ENCODE measurements at places on chromosomes 1 and 21.
A peak's percentile ranks its signal among the peaks of the same experiment; 100 is the strongest.

DNA sequence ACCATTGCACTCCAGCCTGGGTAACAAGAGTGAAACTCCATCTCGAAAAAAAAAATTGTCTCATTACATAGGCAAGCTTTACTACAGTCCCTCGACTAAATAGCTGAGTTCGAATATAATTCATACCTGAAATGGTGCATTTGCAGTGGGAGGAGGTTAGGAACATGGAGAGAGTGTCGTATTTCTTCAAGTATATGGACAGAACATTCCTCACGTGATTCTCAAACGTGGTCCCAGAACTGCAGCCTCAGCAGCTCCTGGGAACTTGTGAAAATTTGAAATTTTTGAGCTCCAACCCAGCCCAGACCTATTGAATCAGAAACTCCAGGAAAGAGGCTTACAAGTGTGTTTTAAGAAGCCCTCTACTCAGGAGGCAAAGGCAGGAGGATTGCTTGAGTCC, 7.2 kb downstream of the CDA start:
- DNase-seq, result no peak

DNA sequence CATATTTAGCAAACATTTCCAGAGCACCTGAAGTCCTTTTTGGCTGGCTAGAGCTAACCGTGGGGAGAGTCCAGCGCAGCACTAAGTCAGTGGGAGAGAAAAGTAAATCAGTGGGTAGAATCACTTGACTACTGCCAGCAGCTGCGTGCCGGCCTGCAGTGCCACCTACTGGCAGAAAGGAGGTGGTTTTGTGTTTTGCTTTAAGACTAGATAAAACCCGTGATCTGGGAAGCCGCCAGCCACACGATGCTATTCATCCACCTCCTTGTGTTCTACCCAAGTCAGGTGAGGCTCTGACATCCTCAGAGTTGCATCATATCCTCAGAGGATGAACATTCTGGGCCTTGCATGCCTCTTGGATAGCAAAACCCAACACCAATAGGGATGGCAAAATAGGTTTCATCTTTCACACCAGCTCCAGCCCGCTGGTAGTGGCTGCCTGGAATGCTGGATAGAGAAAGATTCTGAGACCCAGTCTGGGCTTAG, 14.1 kb upstream of the HEYL start:
- DNase-seq, result peak; percentile 52

GRCh38 chr1:58739856-58740466, 40.1 kb upstream of the MYSM1 start:
- no peak for DNase-seq

- no peak for DNase-seq
Observed at GRCh38 chr1:213651077-213651476, 336.7 kb upstream of the PROX1 start.

DNA sequence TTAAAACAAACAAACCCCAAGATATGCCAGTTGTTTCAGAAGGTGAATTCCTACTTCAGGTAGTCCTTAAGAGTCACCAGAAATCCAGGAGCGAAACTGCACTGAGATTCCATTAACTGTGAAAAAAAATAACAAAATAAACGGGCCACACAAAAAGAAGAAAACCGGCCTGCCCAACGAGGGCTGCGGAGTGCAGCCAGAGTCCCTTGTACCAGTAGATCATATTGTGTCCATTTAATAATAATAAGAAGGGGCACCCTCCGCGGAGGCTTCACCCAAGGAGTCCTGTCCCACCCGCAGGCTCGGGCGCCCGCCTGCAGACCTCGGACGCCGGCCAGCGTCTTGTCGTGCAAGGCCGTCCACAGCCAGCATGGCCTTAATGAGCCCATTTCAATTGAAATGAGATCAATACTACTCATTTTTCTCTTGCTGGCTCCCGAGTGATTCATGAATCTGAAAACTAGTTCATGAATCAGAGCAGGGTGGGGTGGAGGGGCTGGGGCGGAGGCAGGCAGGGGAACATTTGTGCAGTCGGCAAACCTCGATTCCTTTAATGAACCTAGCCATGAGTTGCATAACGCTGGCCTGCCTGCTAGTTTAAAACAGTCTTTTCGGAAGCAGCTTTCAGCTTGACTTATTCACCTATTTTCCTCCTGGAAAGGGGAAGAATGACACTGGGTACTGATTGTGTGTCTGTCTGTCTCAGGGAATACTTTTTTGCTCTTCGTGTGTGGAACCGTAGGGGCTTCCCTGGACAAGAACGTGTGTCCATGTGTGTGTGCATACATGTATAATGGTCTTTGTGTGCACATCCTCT, 113.1 kb upstream of the IRF2BP2 start:
- DNase-seq, result no peak

DNA sequence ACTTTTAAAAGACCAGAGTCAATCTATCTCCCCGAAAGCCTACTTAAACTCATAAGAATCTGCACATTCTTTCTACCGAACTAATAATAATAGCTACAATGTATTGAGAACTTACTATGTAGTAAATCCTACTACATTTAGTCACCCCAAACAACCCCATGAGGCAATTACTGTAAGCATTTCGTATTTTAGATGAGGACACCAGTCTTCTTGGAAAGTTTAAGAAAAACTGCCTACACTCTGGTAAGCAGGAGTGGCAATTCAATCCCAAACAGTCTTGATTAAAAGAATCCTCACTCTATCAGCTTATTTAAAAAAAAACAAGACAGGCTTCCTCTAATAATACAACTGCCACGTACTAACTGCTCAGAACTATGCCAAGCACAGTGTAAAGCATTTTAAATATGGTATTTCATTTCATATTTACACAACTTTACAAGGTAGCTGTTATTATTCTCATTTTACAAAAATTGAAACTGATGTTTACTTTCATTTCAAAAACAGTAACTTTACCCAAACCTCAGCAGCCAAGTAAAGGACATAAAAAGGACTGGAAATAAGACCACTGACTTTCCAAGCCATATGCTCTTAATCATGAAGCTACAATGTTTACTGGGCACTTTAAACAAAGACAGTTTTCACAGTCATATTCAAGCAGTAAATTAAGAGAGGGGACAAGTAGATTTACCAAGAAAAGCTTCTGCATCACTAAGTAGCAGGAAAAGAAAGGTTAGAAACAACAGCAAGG, 13.9 kb downstream of the ARID4B start:
- DNase-seq, result no peak

DNA sequence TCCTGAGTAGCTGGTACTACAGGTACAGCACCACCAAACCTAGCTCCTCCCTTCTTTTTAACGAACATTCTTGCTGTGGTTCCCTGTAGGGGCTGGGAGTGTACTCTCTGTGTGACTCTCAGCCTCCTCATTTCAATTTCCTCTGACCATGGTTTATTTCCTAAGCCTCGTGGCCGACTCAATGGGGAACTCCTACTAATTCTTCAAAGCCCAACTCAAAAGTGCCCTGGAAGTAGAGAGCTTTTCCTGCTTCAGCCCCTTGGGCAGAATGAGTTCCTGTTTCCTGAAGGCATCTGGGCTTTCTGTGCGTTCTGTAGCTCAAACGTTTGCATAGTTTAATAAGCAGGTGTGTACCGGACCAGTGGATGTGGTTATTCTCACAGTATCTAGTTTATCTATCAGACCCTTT, 70.9 kb upstream of the ACOT11 start:
- no peak for DNase-seq

- no peak for DNase-seq
Observed at GRCh38 chr1:208256556-208256955, 12.4 kb upstream of the PLXNA2 start.

DNA sequence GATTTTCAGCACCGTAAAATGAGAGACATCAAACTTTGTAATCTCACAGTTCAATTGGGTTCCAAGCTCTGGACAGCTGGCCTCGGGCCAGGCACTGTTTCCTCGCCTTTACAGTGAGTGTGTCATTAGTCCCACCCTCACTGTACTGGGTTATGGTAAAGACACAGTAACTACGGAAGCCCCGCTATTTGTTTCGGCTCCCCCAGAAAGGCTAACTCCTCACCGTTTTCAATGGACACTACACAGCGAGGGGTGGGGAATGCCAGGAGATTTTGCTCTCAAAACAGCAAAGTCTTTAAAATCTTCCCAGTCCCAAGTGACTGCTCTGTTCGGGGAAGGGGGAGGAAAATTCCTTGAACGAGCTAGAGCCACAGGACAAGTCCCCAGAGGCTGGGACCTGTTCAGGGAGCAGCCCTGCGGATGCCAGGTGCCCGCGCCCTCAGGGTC, 757 bp upstream of the SPSB1 start:
- DNase-seq, result no peak

GRCh38 chr1:24222793-24223192, 35.7 kb upstream of the IFNLR1 start:
- DNase-seq, result no peak

GRCh38 chr1:56553046-56553445, 26.3 kb downstream of the PLPP3 start:
- DNase-seq, result no peak

DNA sequence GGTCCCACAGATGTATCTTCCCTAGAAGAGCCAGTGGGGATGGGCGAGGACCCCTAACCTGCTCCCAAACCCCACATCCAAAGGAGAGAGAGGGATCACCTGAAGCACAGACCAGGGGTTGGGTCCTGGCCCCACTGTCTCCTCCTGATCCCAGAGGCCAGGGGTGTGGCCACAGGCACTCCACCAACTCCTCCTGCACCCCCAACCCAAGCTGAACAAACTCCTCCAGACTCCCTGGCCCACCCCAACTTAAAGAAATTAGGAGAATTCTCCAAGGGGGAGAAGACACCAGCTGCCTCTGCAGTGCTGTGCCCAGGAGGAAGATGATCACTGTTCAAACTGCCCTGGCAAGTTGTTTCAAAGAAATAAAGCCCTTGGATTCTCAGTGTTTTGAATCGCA, 4.5 kb upstream of the PRAMEF12 start:
- no peak for DNase-seq

DNA sequence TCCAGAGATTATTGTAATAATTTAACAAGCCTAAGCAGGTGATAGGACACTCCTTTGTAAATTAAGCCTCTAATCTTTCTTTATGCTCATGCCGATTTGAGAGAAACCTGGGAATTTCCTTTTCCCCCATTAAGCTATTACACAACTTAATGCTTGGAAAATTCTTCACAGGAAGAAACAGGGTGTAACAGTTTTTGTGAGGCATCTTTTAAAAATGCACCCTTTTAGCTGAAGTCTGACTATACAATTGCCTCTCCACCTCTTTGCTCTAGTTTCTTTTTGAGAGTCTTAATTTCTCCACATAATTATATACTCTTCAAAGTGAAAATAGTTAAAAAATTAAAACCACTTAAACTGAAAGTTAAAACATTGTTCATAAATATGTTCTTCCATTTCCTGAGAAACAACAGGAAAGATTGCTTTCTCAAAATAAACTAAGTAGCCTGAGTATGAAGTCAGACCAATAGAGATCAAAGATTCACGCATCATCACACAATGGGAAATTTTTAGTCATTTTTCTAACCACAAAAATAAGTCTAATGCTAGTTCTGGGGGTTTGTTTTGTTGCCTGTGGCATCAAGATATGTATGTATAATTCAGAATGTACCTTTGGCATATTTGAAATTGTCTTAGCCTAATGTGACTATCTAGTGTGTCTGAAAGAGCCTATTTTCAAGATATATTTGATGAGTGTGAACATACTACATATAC, 34.7 kb downstream of the LRRC8D start:
- peak; percentile 23 for DNase-seq
